Activated naive CD8-positive, alpha-beta T cell treated with anti-CD3 and anti-CD28 coated beads for 36 hours (primary cell): ENCODE measurements at places on chromosomes 12 and 14.
A peak's percentile ranks its signal among the peaks of the same experiment; 100 is the strongest.

GRCh38 chr14:98766818-98767217 lies 505.2 kb downstream of the BCL11B start:
- DNase-seq, result no peak

DNA sequence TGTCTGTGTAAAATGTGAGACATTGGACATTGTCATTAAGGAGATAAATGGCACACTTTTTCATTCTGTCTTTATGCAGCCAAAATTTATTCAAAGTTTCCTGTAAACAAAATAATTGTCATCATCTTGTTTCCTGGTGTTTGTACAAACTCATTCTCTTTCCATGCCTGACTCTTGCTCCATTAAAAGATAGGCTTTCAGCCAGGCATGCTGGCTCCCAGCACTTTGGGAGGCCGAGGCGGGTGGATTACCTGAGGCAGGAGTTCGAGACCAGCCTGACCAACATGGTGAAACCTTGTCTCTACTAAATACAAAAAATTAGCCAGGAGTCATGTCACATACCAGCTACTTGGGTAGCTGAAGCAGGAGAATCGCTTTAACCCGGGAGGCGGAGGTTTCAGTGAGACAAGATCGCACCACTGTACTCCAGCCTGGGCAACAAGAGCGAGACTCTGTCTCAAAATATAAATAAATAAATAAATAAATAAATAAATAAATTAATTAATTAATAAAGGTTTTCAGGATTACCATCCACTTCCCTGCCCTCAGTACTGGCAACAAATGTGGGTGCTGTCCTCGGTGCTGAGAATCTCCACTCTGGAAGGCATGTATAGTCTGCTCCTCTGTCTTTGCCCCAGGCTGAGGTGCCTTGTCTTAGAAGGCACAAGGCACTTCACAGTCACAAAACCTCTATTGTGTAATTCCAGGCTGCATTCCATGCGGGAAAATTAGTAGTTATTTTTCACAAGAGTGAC lies 83.2 kb downstream of the PAH start:
- DNase-seq, result no peak

DNA sequence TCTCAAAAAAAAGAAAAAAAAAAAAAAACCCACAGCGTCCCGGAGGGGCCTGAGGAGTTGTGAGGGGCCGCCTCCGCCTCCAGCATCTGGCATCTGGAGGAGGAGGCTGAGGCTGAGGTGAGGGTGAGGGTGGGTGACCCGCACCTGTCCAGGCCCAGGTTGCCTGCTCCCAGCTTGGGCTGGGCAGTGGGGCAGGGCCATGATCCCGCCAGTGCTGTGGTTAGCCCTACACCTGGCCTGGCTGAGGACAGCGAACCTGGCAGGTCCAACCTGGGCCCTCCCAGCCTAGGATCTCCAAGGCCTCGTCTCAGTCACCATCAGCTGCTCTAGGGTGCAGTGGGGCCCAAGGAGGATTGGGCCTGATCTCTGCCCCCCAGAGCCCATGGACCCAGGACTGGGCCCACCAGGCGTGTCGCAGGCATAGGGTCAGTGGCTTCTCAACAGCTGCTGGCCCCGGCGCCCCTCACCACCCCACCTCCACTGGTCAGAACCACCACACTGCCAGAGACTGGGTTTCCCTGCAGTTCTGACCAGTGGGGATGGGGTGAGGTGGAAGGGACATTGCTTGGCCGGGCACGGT lies 36.3 kb upstream of the RCOR1 start:
- DNase-seq, result no peak

DNA sequence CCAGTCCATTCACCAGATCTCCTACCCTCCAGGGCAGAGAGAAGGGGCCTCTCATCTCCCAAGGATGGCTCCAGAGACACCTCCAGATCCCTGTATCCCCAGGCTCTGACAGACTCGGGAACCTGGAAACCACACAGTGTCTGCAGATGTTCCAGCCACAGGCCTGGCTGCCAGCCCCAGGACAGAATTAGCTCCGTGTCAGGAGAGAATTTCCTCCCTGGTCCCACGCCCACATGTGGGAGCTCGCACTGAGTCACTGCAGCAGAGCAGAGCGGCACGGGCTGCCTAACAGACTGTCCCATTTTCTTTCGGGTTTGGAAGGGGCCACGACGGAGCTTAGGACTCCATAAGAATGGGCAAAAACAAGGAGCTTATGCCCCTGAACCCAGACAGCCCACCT lies 33.6 kb downstream of the CMKLR1 start:
- peak; percentile 3 for DNase-seq

DNA sequence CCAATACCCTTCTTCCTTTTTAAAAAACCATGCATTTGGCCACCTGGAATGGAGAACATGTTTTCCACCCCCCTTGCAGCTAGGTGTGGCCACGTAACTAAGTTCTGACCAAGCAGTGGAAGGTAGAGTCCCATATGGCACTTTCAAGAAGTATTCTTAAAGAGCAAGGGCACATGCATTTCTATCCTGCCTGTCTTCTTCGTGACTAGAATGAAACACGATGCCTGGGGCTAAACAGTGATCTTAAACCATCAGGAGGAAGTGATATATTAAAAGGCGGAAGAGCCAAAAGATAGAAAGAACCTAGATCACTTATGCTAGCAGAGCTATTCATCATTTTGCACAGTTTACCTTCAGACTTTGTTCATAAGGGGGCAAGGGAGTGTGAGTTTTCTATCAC lies 16.0 kb upstream of the DDX11 start:
- no peak for DNase-seq
